ENCODE measurements at places on chromosomes 12 and 14.

GRCh38 chr14:58690801-58691516 is 53.2 kb downstream of the DACT1 start:
- DNase-seq: no peak

GRCh38 chr12:26595806-26596205 is 237.2 kb downstream of the ITPR2 start:
- DNase-seq: no peak

DNA sequence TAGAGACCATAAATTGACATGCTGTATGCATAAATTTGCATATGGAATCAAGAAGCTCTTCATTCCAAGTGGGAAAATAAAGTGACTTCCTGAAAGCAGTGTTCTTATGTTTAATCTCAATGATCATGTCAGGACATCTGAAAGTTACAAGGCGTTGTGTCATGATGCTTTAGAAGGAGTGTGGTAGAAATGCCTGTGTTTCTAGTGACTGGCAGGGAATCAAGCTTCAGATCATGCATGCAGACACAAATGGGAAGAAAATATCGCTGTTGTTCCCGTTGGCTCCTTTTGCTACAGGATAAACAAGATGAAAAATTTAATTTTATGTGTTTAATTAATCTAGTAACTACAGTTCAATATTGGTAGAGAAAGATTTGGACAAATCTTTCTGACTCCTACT is 298.1 kb upstream of the SYT1 start:
- DNase-seq: no peak

GRCh38 chr14:96894966-96895365 is 97.8 kb downstream of the VRK1 start:
- no peak for DNase-seq

- no peak for DNase-seq
Measured at GRCh38 chr14:31834616-31835015, 242.5 kb upstream of the ARHGAP5 start.

DNA sequence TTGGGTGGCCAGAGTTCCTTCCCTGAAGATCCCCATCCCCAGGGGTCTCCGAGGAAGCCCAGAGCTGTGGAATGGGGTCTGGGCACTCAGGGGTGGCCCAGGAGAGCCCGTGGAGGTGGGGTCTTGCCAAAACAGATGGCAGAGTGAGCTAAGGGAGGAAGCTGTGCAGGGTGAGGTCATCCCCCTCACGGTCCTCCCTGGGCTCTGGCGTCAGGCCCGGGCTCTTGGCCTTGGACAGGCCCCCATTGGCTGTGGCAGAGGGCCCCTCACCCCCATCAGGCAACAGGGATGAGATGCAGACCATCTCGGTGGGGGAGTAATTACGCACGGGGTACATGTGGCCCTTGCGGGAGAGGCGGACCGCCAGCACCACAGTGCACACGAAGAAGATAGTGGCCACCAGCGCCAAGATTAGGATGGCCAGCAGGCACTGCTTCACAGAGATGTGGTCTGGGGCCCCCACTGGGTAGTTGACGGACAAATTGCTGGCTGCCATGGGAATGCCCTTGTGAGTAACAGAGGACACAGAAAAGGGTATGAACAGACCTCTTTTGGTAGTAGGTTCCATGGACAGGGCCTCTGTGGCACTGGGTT is 10.7 kb downstream of the SELPLG start:
- DNase-seq: no peak

- no peak for DNase-seq
Measured at GRCh38 chr12:59677857-59678256, 82.0 kb downstream of the SLC16A7 start.

Measured in HS-27A (cell line).